ENCODE measurements at places on chromosomes 16 and 17. TPM values are rescaled to one million over a fixed set of nuclear protein-coding genes. Genes with fewer than 3 reads are reported as not detected.

- no peak for DNase-seq
Observed at GRCh38 chr16:48491517-48491916, 106.3 kb upstream of the SIAH1 start.

GRCh38 chr16:3032624-3033023 lies 4.1 kb downstream of the BICDL2 start:
- DNase-seq: no peak

DNA sequence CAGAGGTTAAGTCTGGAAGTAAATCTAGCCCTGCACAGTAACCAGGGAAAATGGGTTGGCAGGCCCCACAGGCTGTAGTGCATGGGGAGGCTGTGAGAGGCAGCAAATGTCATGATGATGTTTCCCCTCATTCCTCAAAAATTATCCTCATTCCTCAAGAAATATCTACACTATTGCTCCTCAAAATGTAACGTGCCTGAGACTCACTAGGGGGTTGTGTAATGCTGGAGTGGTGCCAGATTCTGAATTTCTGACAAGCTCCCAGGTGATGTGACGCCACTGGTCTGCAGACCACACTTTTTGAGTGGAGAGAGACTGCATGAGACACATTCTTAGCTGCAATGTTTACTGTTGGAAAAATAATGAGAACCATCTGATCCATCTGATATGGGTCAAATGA lies 1.2 kb upstream of the MPP3 start:
- no peak for DNase-seq

DNA sequence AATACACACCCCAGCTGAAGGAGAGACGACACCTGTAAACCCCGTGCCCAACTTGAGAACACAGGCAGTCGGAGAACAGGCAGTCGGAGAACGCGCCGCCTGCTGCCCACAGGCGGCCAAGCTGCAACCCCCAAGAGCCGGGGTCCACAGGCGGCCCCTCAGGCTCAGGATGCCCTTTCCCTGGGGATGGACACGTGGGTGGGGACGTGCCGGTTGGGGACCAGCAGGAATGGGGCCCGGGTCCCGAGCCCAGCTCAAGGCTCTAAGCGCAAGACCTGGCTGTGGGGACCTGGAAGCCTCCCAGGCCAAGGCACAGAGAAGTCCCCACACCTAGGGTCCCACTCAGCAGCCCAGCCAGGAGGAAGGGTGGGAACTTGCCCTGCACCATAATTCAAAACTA lies 79.5 kb upstream of the GNG13 start:
- no peak for DNase-seq

DNA sequence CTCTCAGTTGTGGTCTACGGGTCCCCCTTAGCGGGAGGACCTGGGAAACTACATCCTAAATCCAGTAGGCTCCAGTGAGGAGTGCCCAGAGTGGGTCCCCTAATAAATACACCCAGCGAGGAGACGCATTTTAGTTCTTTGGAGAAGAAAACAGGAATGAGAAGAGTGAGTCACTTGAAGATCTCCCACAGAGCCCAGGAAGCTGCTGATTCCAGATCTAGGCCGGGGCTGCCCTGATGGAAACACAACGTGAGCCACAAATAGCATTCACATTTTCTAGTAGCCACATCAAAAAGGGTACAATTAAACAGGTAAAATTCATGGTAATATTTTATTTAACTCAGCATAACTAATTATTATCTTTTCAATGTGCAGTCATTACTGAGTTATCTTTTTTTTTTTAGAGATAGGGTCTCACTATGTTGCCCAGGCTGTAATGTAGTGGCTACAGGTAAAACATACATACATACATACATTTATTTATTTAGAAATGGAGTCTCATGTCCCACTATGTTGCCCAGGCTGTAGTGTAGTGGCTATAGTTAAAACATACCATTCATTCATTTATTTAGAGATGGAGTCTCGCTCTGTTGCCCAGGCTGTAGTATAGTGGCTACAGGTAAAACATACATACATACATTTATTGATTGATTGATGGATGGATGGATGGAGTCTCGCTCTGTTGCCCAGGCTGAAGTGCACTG lies 21.5 kb downstream of the FBXO31 start:
- DNase-seq: no peak

DNA sequence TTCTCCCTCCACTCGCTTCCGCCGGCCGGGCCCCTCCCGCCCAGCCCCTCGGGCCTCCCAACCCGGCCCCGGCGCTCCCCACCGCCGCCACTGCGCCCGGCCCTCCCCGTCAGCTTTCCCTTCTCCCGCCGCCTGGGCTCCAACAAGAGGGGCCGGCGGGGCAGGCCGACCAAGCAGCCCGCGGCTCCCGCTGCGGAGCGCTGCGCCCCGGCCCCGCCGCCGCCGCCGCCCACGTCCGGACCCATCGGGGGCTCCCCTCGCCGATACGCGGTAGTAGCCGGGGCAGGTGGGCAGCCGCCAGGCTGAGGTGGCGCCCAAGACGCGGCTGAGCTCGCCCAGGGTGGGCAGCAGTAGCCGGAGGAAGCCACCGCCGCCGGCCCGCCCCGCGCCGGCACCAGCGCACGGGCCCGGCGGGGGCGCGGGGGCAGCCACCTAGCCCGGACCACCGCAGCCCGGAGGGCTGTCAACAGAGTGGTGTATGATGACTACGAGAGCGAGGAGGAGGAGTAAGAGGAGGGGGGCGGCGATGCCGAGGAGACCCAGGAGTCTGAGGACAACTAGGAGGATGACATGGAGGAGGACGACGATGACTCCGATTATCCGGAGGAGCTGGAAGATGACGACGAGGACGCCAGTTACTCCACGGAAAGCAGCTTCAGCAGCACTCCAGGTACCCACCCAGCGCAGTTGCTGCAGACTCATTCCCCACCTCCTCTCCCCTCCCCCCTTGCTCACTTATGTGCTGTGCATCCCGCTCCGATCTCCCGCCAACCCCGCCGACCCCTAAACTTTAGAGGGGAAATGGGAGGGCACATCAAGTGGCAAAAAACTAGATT lies 498 bp downstream of the LRRC37B start:
- DNase-seq: no peak

LGALS9C gene
- not detected for total RNA-seq

DNA sequence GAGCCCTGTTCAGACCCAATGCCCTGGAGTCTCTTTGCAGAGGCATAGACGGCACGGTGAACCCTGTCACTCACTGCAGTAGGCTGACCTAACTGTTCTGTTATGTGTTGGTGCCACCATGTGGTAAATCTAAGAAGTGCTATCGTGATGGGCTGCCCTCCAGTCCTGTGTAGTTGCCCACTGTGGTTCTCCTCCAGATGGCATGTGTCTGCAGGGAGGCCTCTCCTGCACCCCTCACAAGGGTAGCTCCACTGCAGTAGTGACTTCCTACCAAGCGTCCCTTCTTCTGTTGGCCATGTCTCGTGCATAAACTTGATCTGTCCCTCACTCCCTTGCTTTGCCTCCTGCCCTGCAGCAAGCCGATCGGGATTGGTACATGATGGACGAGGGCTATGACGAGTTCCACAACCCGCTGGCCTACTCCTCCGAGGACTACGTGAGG lies 5.8 kb downstream of the DHX38 start:
- DNase-seq: no peak

DNA sequence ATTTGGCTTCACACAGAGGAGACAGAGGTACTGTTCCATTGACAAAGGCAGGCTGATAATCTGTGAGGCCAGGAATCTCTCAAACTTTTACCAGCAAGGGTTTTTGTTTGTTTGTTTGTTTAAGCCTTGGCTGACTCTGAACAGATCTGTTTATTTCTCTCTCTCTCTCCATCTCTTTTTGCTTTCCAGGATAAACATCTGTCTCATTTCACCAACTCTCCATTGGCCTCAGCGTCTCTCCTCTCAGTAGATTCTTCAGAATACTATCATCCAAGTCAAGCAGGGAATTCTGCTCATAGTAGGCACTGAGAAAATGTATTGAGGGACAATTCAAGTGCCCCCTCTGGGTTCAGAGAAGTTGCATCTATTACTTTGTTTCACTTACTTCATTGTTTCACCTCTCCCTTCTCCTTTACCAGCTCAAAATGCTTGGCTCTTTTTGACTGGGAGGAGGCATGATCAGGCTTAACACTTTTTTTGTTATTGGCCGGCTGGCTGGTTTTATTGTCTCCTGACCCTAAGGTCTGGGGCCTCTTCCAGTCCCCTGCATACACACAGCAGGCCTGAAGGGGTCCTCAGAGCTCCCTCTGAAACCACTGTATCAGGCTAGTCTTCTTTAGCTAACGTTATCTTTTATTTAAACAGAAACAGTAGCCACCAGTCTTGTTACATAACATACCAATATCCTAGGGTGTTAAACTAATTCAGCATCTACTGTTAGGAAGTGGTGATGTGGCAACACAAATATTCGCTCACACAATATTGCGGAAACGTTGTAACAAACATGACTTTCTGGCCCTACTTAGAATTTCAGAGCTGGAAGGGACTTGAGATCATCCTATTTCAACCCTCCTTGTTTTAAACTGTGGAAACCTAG lies 2.0 kb upstream of the YPEL2 start:
- no peak for DNase-seq

SRL gene
- 0.84 TPM for total RNA-seq

Data from omental fat pad (tissue), 4 donors.